Activated naive CD8-positive, alpha-beta T cell treated with anti-CD3 and anti-CD28 coated beads, Interleukin-2, amount 50 U/mL, for 24 hours (primary cell): ENCODE measurements at places on chromosomes 7 and 10.

DNA sequence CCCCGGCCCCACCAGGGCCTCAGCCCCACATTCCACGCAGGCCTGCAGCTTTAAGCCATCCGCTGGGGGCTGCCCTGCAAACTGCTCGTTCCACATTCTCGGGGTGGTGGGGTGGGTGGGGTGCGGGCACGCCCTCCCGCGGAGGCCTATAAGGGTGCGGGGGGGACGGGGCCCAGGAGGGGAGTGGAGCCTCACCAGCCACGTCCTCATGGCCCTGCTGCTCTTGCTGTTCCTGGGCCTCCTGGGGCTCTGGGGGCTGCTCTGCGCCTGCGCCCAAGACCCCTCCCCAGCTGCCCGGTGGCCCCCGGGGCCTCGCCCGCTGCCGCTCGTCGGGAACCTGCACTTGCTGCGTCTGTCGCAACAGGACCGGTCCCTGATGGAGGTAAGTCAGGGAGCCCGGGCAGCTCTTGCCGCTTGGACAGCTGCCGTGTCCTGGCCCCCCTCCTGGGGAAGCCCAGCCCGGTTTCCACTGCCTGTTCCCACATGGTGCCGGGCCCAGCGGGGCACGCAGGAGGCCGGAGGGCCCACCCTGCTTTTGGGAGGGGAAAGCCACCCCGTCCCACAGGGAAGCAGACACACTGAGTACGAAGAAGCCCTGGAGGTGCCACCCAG, at the start of gene CYP2W1:
CYP2W1 (plus strand) TSS at position 178 of the 612 bp plus-strand sequence; CDS start at position 209, 31 bp downstream.
- H3K27me3 ChIP-seq, result peaks cover 3% of the 10 kb centered on the region
- no peak for DNase-seq
- H3K27ac ChIP-seq, result no peak within 1 kb of the TSS
- no peak within 1 kb of the TSS for H3K4me3 ChIP-seq
- no peaks in the 10 kb centered on the region for H3K4me1 ChIP-seq
- no peaks in the 10 kb centered on the region for H3K36me3 ChIP-seq

- no peaks in the 10 kb centered on the region for H3K4me1 ChIP-seq
- no peak overlapping the region for H3K27ac ChIP-seq
- no peaks in the 10 kb centered on the region for H3K27me3 ChIP-seq
- no peak for DNase-seq
- no peak overlapping the region for H3K4me3 ChIP-seq
Measured at GRCh38 chr7:118918556-118918955, 694.1 kb downstream of the ANKRD7 start.

GRCh38 chr10:119233821-119234220, 26.4 kb downstream of the GRK5 start:
- H3K27me3 ChIP-seq, result no peaks in the 10 kb centered on the region
- H3K4me3 ChIP-seq, result no peak overlapping the region
- H3K27ac ChIP-seq, result no peak overlapping the region
- peaks cover 20% of the 10 kb centered on the region for H3K36me3 ChIP-seq

- no peak for DNase-seq
- H3K27ac ChIP-seq, result no peak overlapping the region
- H3K27me3 ChIP-seq, result no peaks in the 10 kb centered on the region
- no peaks in the 10 kb centered on the region for H3K36me3 ChIP-seq
Measured at GRCh38 chr7:88888684-88889083, 93.1 kb upstream of the TEX47 start.

GRCh38 chr7:120617275-120617674, 240.7 kb downstream of the TSPAN12 start:
- no peaks in the 10 kb centered on the region for H3K36me3 ChIP-seq
- H3K4me3 ChIP-seq, result no peak overlapping the region
- no peaks in the 10 kb centered on the region for H3K4me1 ChIP-seq
- no peaks in the 10 kb centered on the region for H3K27me3 ChIP-seq

DNA sequence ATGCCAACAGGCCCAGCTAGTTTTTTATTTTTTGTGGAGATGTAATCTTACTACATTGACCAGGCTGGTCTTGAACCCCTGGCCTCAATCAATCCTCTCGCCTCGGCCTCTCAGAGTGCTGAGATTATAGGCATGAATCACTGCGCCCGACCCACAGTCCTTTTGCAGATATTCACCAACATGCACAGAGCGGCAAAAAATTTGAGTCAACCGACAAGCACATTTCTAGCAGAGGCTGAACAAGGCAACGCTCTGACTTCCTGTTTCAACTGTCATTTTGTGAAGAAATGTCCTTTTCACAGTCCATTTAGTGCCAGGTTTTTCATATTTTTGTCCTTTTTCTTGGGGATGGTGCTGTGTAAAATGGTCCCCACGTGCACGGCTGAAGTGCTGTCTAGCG, 71.1 kb upstream of the KAT6B start:
- H3K4me3 ChIP-seq, result no peak overlapping the region
- no peak overlapping the region for H3K27ac ChIP-seq
- H3K27me3 ChIP-seq, result no peaks in the 10 kb centered on the region

GRCh38 chr7:45469103-45469502, 105.1 kb upstream of the ADCY1 start:
- no peak for DNase-seq
- no peaks in the 10 kb centered on the region for H3K36me3 ChIP-seq
- H3K4me1 ChIP-seq, result no peaks in the 10 kb centered on the region
- no peak overlapping the region for H3K27ac ChIP-seq
- no peak overlapping the region for H3K4me3 ChIP-seq

GRCh38 chr7:13197501-13197900, 510.1 kb downstream of the ARL4A start:
- no peaks in the 10 kb centered on the region for H3K4me1 ChIP-seq
- DNase-seq, result no peak
- H3K4me3 ChIP-seq, result no peak overlapping the region
- H3K36me3 ChIP-seq, result no peaks in the 10 kb centered on the region
- H3K27me3 ChIP-seq, result peaks cover 7% of the 10 kb centered on the region

DNA sequence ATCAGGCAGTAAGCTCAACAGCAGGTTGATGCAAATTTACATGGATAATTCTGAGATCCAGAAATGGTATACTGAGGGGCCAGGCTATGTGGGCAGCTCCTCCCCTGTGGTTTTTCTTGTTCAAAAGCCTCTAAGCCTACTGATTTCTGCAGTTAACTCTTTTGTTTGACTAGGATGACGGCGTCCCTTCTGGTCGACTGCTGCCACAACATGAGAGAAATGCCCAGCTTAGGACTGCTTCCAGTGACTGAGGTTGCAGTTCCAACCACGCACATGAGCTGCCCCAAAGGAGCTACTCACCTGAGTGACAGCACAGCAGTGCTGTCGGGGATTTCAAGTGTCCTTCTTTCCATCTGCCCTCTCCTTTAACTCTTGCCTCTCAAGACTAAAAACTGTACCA, 973.0 kb upstream of the GHITM start:
- H3K27ac ChIP-seq, result no peak overlapping the region
- no peaks in the 10 kb centered on the region for H3K36me3 ChIP-seq
- no peak overlapping the region for H3K4me3 ChIP-seq
- no peaks in the 10 kb centered on the region for H3K4me1 ChIP-seq

- H3K4me3 ChIP-seq, result no peak overlapping the region
- peaks cover 46% of the 10 kb centered on the region for H3K36me3 ChIP-seq
- H3K4me1 ChIP-seq, result peaks cover 74% of the 10 kb centered on the region
- DNase-seq, result no peak
- no peaks in the 10 kb centered on the region for H3K27me3 ChIP-seq
Measured at GRCh38 chr7:66930341-66930740, 9.3 kb downstream of the TMEM248 start.
